Muscle of leg (tissue), 16 donors: ENCODE measurements at places on chromosomes 11 and 22. TPM values are rescaled to one million over a fixed set of nuclear protein-coding genes. Genes with fewer than 3 reads are reported as not detected.

The OR51E2 gene
- 0.53 TPM for total RNA-seq

The RGL4 gene
- total RNA-seq: 0.13 TPM

The USP2 gene
- total RNA-seq: 8.3 TPM

The CCDC73 gene
- not detected for total RNA-seq

The SRRD gene
- total RNA-seq: 18.9 TPM

The TMEM86A gene
- total RNA-seq: 2.6 TPM

The TNNT3 gene
- total RNA-seq: 4,749 TPM

The C1QTNF5 gene
- 34.9 TPM for total RNA-seq

The SCGB2A2 gene
- not detected for total RNA-seq

GRCh38 chr11:134413826-134414731, 2.0 kb upstream of the B3GAT1 start:
- H3K4me3 ChIP-seq: no peak overlapping the region
- DNase-seq: no peak
- no peaks in the 10 kb centered on the region for H3K36me3 ChIP-seq
- H3K27ac ChIP-seq: no peak overlapping the region
- peaks cover 7% of the 10 kb centered on the region for H3K4me1 ChIP-seq

DNA sequence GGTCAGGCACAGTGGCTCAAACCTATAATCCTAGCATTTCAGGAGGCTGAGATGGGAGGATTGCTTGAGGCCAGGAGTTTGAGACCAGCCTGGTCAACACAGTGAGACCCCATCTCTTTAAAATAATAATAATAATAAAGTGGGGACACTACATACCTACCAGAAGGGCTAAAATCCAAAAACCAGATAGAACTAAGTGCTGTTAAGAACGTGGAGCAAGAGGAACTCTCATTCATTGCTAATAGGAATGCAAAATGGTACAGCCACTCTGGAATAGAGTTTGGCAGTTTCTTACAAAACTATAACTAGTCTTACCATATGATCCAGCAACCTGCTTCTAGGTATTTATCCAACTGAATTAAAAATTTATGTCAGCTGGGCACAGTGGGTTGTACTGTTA, 9.6 kb downstream of the CKAP5 start:
- DNase-seq: no peak
- H3K4me3 ChIP-seq: no peak overlapping the region
- no peaks in the 10 kb centered on the region for H3K36me3 ChIP-seq
- no peak overlapping the region for H3K27ac ChIP-seq

- H3K27me3 ChIP-seq: no peaks in the 10 kb centered on the region
- DNase-seq: peak; percentile 74
- no peak overlapping the region for H3K4me3 ChIP-seq
- no peak overlapping the region for H3K27ac ChIP-seq
- no peaks in the 10 kb centered on the region for H3K36me3 ChIP-seq
- peaks cover 14% of the 10 kb centered on the region for H3K4me1 ChIP-seq
Measured at GRCh38 chr22:33000342-33001280, 57.6 kb downstream of the SYN3 start.

DNA sequence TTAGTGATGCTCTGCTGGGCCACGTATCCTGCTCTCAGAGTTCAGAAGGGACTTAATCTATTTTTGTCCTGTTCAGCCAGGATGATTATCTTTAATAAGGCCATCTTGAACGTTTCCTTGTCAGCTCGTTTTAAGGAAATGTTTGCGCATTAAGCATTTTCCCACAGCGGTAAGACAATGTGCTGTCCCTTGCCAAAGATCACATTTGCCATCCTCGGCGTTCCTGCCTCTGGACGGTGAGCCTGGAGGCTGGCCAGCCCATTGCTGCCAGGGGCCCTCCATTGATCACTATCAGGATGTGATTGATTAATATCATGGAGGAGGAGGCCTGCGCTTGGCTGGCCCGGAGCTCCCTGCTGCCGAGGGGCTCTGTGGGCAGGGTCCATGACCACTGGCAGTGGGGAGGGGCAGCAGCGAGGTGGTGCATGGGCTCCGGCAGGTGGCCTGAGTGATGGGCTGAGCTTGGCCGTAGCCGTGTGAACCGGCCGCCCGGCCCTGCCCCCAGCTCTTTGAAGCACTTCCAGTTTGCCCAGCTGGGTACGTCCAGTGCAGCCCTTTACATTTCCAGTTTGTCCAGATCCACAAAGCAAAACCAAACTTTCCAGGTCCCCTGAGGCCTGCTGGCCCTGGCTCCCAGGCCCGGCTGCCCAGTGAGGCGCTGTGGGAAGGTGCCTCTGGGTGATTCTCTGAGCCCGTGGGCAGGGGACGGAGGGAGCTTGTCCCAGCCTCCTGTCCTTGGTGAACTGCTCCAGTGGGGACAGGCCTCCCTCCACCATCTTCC, 49.5 kb upstream of the SMIM38 start:
- H3K36me3 ChIP-seq: no peaks in the 10 kb centered on the region
- peaks cover 13% of the 10 kb centered on the region for H3K27me3 ChIP-seq
- no peak for DNase-seq
- H3K27ac ChIP-seq: no peak overlapping the region

DNA sequence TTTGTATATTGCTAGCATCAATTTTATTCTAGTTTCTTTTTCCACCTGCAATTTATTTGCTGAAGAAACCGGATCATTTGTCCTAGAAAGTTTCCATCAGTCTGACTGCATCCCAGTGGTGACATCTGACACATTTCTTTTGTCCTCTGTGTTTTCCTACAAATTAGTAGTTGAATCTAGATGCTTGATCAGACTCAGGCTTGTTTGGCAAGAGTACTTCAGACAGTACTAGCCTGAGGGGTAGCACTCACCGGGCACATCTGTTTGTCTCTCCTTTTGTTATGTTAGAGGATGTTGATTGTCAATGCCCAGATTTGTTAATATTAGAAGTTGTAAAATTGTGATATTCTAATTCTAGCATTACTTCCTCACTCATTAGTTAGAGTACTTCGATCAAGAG, 204.8 kb downstream of the SWAP70 start:
- H3K27me3 ChIP-seq: no peaks in the 10 kb centered on the region
- H3K4me3 ChIP-seq: no peak overlapping the region
- H3K27ac ChIP-seq: no peak overlapping the region
- DNase-seq: no peak

GRCh38 chr11:86814775-86815174, 14.4 kb downstream of the PRSS23 start:
- no peak overlapping the region for H3K4me3 ChIP-seq
- peak; percentile 65 for DNase-seq
- H3K36me3 ChIP-seq: no peaks in the 10 kb centered on the region

DNA sequence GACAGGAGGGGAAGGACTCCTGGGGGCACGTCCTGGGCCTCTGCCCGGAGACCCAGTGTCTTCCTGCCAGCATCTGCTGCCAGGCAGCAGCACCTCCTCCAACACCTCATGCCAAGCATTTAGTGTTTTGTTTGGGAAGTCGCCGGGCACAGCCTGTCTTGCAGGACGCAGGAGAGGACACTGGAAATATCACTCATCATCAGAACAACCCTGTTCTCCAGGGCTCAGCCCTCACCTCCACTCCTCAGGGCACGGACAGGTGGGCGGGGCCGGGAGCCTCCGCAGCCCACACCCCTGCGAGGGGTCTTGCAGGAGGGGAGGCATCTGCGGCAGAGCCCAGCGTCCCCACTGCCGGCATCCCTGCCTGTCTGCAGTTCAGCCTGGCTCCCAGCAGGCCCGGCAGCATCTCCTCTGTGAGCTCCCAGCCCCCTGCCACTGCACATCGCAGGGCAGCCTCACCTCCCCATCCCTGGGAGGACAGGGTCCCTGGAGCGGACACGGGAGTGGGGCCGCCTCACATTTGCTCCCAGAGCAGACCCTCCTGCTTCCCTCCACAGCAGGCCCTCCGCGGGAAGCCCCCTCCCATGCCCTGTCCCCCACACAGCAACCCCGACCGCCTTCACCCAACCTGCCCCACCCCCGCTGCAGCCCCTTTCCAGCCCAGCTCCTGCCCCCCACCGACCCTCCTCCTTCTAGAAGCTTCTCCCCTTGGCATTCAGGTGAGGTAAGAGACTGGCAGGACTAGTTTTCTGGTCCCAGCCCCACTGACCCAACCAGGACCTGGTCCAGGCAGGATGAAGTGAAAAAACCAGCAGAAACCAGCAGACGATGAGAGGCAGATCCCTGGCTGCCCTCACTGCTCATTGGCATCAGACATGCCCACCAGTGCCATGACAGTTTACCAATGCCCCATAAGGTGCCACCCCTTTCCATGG, 72.7 kb downstream of the BRD1 start:
- no peak for DNase-seq
- no peaks in the 10 kb centered on the region for H3K27me3 ChIP-seq
- H3K27ac ChIP-seq: no peak overlapping the region
- H3K4me1 ChIP-seq: no peaks in the 10 kb centered on the region
- H3K36me3 ChIP-seq: no peaks in the 10 kb centered on the region
- no peak overlapping the region for H3K4me3 ChIP-seq

GRCh38 chr22:42902875-42903510, 45.9 kb upstream of the ARFGAP3 start:
- H3K4me1 ChIP-seq: peaks cover 71% of the 10 kb centered on the region
- H3K4me3 ChIP-seq: no peak overlapping the region
- no peaks in the 10 kb centered on the region for H3K36me3 ChIP-seq
- H3K27me3 ChIP-seq: no peaks in the 10 kb centered on the region

DNA sequence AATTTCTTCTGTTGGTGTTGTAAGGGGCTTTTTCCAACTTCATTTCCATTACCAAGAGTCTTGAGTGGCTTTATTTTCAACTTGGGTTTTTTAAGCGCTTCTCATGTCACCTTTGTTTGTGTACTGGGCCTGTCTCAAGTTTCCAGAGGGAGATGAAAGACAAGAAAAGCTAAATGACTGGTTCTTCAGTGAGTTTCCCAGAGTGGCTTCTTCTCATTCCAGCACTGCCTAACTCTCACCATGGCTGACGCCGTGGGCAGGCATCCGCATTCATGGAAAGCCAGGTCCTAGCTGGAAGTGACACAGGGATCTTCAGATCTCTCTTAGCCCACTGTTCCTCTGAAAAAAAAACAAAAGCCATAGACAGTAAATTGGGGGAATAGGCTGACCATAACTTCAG, 28.6 kb downstream of the MARK2 start:
- H3K27ac ChIP-seq: no peak overlapping the region
- H3K4me3 ChIP-seq: no peak overlapping the region
- H3K4me1 ChIP-seq: peaks cover 22% of the 10 kb centered on the region
- no peak for DNase-seq
- H3K36me3 ChIP-seq: peaks cover 14% of the 10 kb centered on the region
- H3K27me3 ChIP-seq: no peaks in the 10 kb centered on the region

- no peak overlapping the region for H3K27ac ChIP-seq
- DNase-seq: no peak
- no peaks in the 10 kb centered on the region for H3K4me1 ChIP-seq
Measured at GRCh38 chr22:49487950-49488349, 339.7 kb downstream of the BRD1 start.

DNA sequence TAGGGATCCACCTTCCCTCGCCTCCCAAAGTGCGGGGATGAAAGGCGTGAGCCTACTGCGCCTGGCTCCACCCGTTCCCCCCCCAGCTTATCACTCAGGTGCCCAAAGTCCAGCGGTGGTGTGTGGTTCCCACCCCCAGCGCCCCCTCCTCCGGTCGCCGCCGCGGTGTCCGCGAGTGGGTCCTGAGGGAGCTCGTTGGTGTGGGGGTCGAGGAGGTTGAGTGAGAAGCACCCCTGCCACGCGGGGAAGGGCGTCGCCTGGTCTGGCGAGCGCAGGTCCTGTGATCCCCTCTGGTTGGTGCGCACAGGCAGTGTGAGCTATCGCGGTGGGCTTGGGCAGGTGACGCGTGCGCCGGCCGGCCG, 3900.6 kb upstream of the OR11H1 start:
- H3K4me1 ChIP-seq: no peaks in the 10 kb centered on the region
- no peaks in the 10 kb centered on the region for H3K27me3 ChIP-seq
- DNase-seq: peak; percentile 2
- no peak overlapping the region for H3K27ac ChIP-seq
- H3K36me3 ChIP-seq: no peaks in the 10 kb centered on the region

DNA sequence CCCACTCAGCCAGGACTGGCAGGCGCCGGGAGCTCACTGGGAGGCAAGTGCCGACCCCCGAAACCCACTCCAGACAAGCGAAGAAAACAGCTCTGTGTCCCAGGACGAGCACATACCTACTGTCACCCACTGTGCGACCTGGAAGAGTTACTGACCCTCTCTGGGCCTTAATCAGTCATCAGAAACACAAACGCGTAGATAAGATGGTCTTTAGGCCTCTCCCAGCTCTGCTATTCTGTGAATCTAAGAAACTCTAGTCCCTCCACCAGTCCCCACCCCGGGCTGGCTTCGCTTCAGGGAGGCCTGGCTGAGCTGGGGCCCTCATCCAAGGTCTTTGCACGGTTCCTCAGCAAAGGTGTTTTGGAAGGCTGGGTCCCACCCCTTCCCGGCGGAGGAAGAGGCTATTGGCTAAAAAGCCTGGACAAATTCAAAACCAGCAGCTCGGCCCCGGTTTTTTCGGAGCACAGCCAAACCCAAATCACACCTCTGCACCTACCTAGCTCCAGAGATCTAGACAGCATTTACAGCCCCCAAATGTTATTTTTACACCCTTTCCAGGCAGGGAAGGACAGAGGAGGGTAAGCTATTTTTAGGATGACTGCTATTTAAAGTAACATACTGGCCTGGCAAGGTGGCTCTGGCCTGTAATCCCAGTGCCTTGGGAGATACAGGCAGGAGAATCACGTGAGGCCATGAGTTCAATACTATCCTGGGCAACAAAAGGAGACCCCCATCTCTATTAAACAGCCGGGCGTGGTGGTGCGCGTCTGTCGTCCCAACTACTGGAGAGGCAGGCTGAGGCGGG, 13.2 kb upstream of the HDHD5 start:
- peak overlapping the region; percentile 49 for H3K4me3 ChIP-seq
- peaks cover 19% of the 10 kb centered on the region for H3K4me1 ChIP-seq
- peak; percentile 64 for DNase-seq
- H3K36me3 ChIP-seq: no peaks in the 10 kb centered on the region
- H3K27me3 ChIP-seq: no peaks in the 10 kb centered on the region
- H3K27ac ChIP-seq: peak overlapping the region; percentile 89

GRCh38 chr22:45682064-45682463, 10.4 kb downstream of the ATXN10 start:
- peaks cover 5% of the 10 kb centered on the region for H3K36me3 ChIP-seq
- no peak overlapping the region for H3K4me3 ChIP-seq
- H3K27me3 ChIP-seq: no peaks in the 10 kb centered on the region
- no peak overlapping the region for H3K27ac ChIP-seq
- H3K4me1 ChIP-seq: peaks cover 8% of the 10 kb centered on the region

- H3K36me3 ChIP-seq: peaks cover 3% of the 10 kb centered on the region
- H3K4me3 ChIP-seq: no peak overlapping the region
- DNase-seq: peak; percentile 8
- peaks cover 66% of the 10 kb centered on the region for H3K4me1 ChIP-seq
- no peaks in the 10 kb centered on the region for H3K27me3 ChIP-seq
Measured at GRCh38 chr11:1916132-1916985, 3.1 kb upstream of the TNNT3 start.

- no peak for DNase-seq
- no peak overlapping the region for H3K27ac ChIP-seq
- H3K4me1 ChIP-seq: peaks cover 5% of the 10 kb centered on the region
Measured at GRCh38 chr22:28171115-28171514, 252.1 kb upstream of the PITPNB start.

GRCh38 chr11:12417691-12418611, 40.6 kb downstream of the PARVA start:
- no peaks in the 10 kb centered on the region for H3K36me3 ChIP-seq
- H3K27ac ChIP-seq: peak overlapping the region; percentile 61
- H3K4me3 ChIP-seq: no peak overlapping the region
- peaks cover 24% of the 10 kb centered on the region for H3K4me1 ChIP-seq
- no peaks in the 10 kb centered on the region for H3K27me3 ChIP-seq

- H3K27me3 ChIP-seq: no peaks in the 10 kb centered on the region
- no peak overlapping the region for H3K27ac ChIP-seq
- no peak overlapping the region for H3K4me3 ChIP-seq
- peaks cover 4% of the 10 kb centered on the region for H3K36me3 ChIP-seq
- no peak for DNase-seq
Measured at GRCh38 chr11:114298710-114299109, 2.5 kb downstream of the NNMT start.
